ENCODE measurements at places on chromosomes 7 and 10.
A peak's percentile ranks its signal among the peaks of the same experiment; 100 is the strongest.

DNA sequence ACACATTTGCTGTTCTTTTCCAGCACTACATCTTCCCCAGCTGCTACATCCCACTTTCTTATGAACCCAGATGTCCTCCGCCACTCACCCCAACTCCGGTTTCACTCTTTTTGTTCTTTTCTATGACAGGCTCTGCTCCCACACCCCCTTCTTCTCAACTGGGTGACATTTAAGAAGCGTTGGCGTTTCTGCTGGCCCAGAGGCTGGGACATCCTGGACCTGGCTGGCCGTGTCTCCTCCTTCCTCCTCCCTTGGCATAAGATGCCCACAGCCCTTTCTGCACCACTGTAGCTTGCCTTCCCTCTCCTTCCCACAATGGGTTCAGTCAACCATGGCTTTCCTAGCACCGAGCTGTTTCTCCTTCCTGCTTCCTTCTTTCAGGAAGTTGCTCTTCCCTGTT, 9.4 kb upstream of the CALML5 start:
- no peak for DNase-seq

GRCh38 chr10:49066944-49067730, 48.2 kb downstream of the VSTM4 start:
- no peak for DNase-seq

DNA sequence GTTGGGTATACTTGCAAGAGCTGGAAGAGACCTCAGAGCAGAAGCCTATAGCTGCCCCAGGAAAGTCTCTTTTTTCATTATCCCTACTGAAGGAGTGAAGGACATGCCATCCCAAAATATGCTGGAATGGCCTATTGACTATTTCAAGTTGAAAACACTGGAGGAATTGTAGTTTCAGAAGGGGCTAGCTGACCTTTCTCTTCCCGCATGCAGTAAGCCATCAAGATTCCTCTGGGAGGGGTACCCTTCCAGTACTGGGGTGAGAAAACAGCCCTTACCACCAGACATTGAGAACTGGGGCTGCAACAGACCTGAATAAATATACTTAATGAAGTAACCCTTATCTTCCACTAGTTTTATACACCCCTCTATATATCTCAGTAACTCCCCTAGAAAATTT, 41.7 kb downstream of the CHCHD3 start:
- DNase-seq: no peak

DNA sequence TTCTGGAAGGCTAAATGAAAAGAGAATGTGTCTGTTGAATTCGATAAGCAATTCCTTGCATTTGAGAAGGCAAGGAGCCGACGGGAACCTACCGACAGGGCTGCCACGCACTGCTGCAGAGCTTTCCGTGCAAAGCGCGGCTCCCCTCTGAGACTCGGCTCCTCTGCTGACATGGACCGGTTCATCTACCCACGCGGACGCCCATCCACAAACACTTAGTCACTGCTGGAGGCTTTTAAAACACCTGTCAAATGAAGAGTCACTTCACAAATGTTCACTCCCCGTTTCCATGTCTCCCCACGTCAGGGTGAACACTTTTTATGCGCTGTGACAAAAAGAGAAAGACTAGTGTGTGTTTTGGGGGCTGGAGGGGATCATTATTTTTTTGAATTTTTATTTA, 32.0 kb downstream of the AMZ1 start:
- peak; percentile 35 for DNase-seq

DNA sequence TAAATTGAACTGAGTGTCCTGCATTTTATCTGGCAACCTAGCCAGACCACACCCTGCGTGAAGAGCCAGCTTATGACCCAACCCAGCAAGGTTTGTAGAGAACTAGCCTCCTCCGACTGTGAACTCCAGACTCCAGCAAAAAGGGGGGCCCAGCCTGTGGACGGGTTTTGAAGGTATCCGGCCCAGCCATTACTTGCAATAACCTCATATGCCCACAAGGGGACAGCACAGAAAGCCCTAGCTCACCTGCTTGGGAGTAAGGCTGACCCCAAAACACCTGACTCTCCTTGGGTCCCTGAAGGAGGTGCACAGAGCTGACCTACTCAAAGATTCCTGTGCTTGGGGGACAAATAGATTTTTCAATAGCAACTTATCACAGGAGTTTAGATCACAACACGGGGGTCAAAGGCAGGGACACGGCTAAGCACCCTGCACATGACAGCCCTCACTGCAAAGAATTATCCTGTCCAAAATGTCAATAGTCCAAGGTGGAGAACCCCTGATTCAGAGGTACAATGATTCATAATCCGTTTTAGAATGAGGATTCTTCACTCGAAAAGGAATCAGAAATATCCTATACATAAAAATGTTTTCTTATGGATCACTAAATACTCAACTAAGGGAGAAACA, 4.6 kb downstream of the TRPV6 start:
- no peak for DNase-seq

DNA sequence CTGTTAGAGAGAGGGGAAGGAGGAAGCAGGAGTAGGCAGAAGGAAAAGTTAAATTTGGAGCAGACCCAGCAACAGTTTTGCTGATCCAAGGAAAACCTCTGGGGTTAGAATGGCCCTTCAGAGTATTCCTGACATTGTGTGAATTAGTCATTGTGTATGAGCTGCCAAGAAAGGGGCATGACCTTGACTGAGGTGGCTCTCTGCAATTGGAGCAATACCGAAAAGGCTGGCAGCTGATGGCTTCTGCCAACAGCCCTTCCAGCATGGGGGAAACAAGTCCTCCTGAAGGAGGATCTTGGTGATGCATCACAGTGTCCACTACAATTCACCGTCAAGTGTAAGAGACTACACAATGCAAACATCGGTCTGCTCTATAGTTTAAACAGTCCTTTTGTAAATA, 20.6 kb upstream of the WASL start:
- no peak for DNase-seq

Measured in NCI-H187 (cell line).